ENCODE measurements at places on chromosomes 12 and 14. TPM values are rescaled to one million over a fixed set of nuclear protein-coding genes. Genes with fewer than 3 reads are reported as not detected.

The DBX2 gene
- not detected for total RNA-seq

The KRT3 gene
- total RNA-seq, result not detected

The CCDC38 gene
- total RNA-seq, result not detected

The LTBP2 gene
- total RNA-seq, result 243 TPM

The SLC22A17 gene
- total RNA-seq, result 23.1 TPM

The RIMBP2 gene
- 0.17 TPM for total RNA-seq

The TAS2R30 gene
- total RNA-seq, result 4.0 TPM

The RPL10L gene
- total RNA-seq, result not detected

The P3H3 gene
- total RNA-seq, result 72.4 TPM

The SERPINA12 gene
- not detected for total RNA-seq

The EMP1 gene
- 53.5 TPM for total RNA-seq

The CRACR2A gene
- total RNA-seq, result 3.3 TPM

The SLCO1C1 gene
- not detected for total RNA-seq

The NUDT4 gene
- total RNA-seq, result 73.5 TPM

The EIF2S3B gene
- 1.8 TPM for total RNA-seq

The SERPINA10 gene
- total RNA-seq, result not detected

The FLRT2 gene
- 14.5 TPM for total RNA-seq

The LTB4R gene
- 1.0 TPM for total RNA-seq

The SIRT4 gene
- total RNA-seq, result 2.5 TPM

The HCAR1 gene
- total RNA-seq, result 1.5 TPM

The CACNA2D4 gene
- total RNA-seq, result 0.99 TPM

The SLC6A13 gene
- total RNA-seq, result not detected

The GPR135 gene
- 3.0 TPM for total RNA-seq

Measured in fibroblast of lung (primary cell).